ENCODE measurements at places on chromosomes 3 and 15. TPM values are rescaled to one million over a fixed set of nuclear protein-coding genes. Genes with fewer than 3 reads are reported as not detected.

- no peak for DNase-seq
Measured at GRCh38 chr3:23865595-23866396, 51.0 kb downstream of the NKIRAS1 start.

DNA sequence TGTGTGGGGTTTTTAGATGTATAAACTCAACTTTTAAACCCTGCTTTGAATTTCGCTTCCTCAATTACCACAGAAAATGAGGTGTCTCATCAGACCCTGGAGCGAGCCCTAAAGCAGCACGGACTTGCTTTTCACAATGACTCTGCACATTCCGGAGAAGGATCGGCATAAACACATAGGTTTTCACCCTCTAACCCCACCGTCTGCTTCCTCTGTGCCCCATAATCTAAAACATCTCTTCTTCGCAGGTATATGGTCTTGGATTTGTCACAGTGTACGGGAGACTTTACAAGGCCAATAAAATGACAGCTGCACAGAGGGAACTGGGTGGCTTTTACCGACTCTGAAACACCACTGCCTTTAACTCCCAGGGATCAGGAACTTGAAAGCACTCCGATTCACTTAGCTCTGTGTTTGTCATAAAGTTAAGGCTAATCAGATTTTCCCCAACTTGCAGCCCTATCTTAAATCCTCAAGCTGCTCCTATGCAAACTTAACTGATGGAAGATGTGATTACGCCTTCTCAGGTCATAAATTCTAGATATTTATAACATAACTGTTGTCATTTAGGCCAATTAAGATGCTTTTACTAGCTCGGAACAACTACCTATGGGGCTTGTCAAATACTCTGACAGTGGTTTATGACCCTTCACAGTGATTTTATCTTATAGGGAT lies 133.4 kb upstream of the WNT5A start:
- no peak for DNase-seq

DNA sequence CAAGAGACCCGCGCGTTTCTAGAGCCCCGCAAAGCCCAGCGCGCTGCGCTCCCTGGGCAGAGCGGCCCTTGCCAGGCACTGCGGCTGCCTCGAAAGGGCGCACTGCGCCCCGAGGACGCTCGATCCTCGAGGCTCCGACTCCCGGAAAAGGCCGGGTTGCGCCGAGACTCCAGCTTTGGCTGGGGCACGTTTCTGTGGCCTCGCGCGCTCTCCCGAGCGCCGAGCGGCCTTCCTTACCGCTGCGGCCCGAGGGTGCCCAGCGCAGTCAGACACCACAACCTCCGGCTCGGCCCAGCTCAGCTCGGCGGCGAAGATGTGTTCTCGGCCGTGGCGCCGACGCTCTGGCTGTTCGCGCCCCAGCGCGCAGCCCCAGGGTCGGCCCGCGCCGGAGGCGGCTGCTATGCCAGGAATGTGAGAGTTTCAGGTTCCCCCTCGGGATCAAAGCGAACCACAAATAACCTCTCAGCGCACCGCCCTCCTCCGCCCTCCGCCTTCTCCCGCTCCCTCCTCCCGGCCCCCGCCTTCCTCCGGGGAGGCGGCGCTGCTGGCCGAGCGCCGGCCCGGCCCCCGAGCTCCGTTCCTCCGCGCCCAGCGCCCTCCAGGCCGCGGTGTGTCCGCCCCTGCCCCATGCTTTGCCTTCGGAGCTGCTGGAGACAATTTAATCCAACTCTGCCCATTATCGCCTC lies at the start of gene AMOTL2:
Gene AMOTL2 (minus strand): TSS at position 343 of the 686 bp plus-strand sequence. CDS start 3,014 bp downstream, outside the sequence.
- DNase-seq: peak; percentile 87

- no peak for DNase-seq
Measured at GRCh38 chr15:22780267-22780666, 6.2 kb upstream of the NIPA1 start.

- no peak for DNase-seq
Measured at GRCh38 chr15:85277847-85278370, 102.5 kb upstream of the AKAP13 start.

GRCh38 chr3:19901337-19901736 lies 32.7 kb downstream of the EFHB start:
- DNase-seq: no peak

GRCh38 chr15:80267658-80268057 lies 15.6 kb upstream of the CTXND1 start:
- DNase-seq: no peak

Gene MUC20
- total RNA-seq: 0.24 TPM

Gene CD96
- not detected for total RNA-seq

Gene MCF2L2
- total RNA-seq: 13.7 TPM

Gene P2RY14
- not detected for total RNA-seq

Gene TMEM39A
- total RNA-seq: 43.7 TPM

Gene RLBP1
- not detected for total RNA-seq

Data from H1 (cell line).